ENCODE measurements at places on chromosomes 1 and 21. TPM values are rescaled to one million over a fixed set of nuclear protein-coding genes. Genes with fewer than 3 reads are reported as not detected.
A peak's percentile ranks its signal among the peaks of the same experiment; 100 is the strongest.

Gene SELP
- total RNA-seq: 10.9 TPM

Gene CAPN8
- total RNA-seq: not detected

Gene KIF2C
- 1.6 TPM for total RNA-seq

Gene CGN
- 0.52 TPM for total RNA-seq

Gene HSF2BP
- 0.16 TPM for total RNA-seq

Gene HRNR
- not detected for total RNA-seq

Gene NPHS2
- not detected for total RNA-seq

Gene KIF21B
- total RNA-seq: 0.47 TPM

Gene FAM72D
- 0.19 TPM for total RNA-seq

- DNase-seq: no peak
- no peaks in the 10 kb centered on the region for H3K27me3 ChIP-seq
- H3K4me3 ChIP-seq: no peak overlapping the region
- no peaks in the 10 kb centered on the region for H3K4me1 ChIP-seq
- H3K27ac ChIP-seq: no peak overlapping the region
- H3K36me3 ChIP-seq: no peaks in the 10 kb centered on the region
Observed at GRCh38 chr1:80993154-80993980, 807.4 kb upstream of the ADGRL2 start.

DNA sequence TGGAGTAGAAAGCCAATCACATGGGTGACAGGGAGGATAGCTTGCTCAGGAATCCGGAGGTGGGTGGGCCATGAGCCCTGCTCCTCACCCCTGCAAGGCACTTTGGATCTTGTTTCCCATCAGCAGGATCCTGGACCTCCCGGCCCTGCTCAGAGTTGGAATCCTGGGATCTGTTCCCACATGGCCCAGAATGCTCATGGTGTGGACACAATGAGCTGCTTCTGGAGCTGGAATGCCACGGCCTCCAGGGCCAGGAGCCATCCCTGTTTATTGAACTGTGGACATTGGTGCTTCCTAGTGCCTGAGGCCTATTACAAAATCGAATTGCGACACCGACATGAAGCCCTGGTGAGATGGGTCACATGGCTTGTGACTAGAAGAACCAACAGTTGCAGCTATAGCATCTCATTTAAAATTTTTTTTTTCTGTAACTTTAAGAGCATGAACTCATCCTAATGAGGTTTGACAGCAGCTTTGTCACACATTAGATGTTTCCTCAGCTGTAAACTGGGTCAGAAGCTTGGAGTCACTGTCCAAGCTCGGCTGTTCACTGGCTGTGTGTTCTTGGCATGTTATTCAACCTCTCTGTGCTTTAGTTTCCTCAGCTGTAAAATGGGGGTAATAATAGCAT lies 40.4 kb upstream of the GOLT1A start:
- peak overlapping the region; percentile 45 for H3K27ac ChIP-seq
- peaks cover 10% of the 10 kb centered on the region for H3K36me3 ChIP-seq
- H3K4me1 ChIP-seq: peaks cover 10% of the 10 kb centered on the region
- H3K4me3 ChIP-seq: no peak overlapping the region
- DNase-seq: peak; percentile 37

GRCh38 chr1:106080608-106081325 lies 975.7 kb upstream of the PRMT6 start:
- H3K27ac ChIP-seq: no peak overlapping the region
- DNase-seq: no peak
- no peaks in the 10 kb centered on the region for H3K4me1 ChIP-seq
- H3K27me3 ChIP-seq: peaks cover 9% of the 10 kb centered on the region

GRCh38 chr1:241442686-241443085 lies 76.9 kb downstream of the FH start:
- H3K36me3 ChIP-seq: no peaks in the 10 kb centered on the region
- H3K27me3 ChIP-seq: no peaks in the 10 kb centered on the region
- no peak overlapping the region for H3K27ac ChIP-seq

DNA sequence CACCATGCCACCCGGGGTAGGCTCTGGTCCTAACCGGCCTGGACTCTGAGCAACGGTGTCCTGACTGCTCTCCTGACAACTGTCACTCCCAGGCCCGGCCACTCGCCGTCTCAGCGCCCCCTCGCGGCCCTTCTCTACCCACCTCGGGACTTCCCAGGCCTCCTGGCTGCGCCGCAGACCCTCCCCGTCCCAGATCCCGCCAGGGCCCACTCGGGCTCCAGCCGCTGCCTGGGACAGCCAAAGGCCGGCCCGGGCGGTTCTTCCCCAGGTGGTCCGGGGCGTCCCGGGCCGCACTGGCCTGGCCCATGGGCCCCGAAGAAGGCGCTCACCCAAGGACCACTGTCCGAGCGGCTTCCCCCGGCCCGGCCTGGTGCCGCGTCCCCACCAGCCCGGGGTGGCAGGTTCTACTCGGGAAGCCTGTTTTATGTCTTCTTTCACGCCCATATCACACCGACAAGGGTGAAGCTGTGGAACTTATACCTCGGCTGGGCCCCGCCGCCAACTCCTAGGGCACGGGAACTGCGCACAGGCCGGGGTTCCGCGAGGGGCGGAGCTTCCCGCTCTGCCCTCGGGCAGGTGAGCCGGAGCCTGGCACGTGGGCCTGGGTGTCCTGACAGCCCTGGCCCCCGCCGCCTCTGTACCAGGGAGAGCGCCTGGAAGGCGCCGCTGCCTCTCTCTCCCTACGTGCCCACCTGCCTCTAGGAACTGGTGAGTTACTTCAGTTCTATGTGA lies 138.3 kb downstream of the TTLL7 start:
- H3K27me3 ChIP-seq: no peaks in the 10 kb centered on the region
- no peaks in the 10 kb centered on the region for H3K36me3 ChIP-seq
- DNase-seq: peak; percentile 87
- H3K27ac ChIP-seq: peak overlapping the region; percentile 87
- H3K4me1 ChIP-seq: peaks cover 18% of the 10 kb centered on the region

DNA sequence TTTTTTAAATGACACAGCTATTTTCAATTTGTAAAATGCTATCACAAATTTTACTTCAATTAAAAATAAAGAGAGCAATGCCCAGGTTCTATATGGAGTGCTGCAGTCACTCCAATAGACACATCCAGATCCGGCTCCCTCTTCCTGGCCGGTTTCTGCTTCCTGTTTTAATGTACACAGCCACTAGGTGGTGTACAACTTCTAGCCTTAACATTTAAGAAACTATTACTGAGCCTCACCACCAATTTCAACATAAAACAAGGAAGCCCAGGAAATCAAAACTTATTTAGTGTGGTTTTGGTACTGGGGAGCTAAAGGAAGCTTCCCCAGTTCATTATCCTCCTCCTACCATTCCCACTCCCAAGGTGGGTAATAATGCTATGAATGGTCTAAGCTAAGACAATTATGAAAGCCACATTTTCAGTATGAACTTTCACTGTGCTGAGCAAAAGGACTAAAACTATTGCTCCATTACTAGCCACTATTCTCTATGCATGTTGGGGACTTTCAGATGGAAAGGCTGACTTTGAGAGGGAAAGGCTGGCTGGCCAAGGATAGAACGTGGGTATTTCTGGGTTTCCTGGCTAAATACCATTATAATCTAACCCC lies 25.5 kb upstream of the MTMR11 start:
- H3K27me3 ChIP-seq: no peaks in the 10 kb centered on the region
- H3K27ac ChIP-seq: peak overlapping the region; percentile 69
- DNase-seq: no peak
- H3K4me3 ChIP-seq: no peak overlapping the region
- peaks cover 83% of the 10 kb centered on the region for H3K36me3 ChIP-seq

DNA sequence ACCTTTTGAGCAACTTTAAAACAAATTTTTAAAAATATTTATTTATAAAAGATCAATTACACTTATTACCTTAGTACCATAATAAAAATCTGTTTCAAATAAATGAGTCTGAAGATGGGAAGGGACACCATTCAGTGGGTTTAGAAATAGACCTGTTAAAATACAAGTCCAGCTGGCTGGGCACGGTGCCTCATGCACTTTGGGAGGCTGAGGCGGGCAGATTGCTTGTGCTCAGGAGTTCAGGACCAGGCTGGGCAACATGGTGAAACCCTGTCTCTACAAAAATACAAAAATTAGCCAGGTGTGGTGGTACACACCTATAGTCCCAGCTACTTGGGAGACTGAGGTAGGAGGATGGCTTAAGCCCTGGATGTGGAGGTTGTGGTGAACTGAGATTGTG lies 57.0 kb downstream of the ITSN1 start:
- peaks cover 55% of the 10 kb centered on the region for H3K4me1 ChIP-seq
- no peak overlapping the region for H3K4me3 ChIP-seq
- H3K36me3 ChIP-seq: no peaks in the 10 kb centered on the region
- no peaks in the 10 kb centered on the region for H3K27me3 ChIP-seq

DNA sequence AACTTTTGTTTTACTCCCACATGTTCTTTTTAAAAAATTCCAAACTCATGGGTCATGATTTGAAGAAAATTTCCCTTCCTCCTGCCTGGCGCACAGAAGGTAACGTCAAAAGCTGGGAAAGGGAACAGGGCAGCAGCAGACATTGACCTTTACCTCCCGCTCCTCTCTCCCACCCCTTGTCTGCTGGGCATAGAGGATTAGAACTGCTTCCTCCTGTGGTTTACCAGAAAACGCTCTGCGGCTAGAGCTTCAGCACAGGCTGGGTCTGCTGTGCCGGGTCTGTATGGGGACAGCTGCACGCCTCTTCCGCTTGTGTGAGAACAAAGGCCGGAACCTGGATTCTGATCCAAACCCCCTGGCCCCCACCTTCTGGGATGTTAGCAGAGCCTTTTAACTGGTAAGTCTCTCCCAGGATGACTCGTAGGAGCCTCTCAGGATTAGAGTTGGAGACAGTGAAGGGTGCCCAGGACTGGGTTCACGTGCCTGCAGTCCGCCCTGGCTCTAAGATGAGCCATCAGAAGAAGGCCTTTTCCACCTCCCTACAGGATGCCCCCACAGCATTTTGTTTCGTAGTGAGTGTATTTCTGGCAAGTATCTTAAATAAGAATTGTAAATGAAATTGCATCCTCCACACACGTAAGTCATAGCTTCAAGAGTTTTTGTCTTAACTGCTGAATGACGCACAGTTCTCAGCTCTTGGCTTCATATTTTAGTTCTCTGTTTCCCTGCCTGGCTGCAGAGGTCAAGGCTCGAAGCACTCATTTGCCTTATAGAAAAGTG lies 5.2 kb downstream of the H6PD start:
- peak overlapping the region; percentile 97 for H3K27ac ChIP-seq
- no peaks in the 10 kb centered on the region for H3K27me3 ChIP-seq
- peak overlapping the region; percentile 26 for H3K4me3 ChIP-seq
- H3K4me1 ChIP-seq: peaks cover 98% of the 10 kb centered on the region

DNA sequence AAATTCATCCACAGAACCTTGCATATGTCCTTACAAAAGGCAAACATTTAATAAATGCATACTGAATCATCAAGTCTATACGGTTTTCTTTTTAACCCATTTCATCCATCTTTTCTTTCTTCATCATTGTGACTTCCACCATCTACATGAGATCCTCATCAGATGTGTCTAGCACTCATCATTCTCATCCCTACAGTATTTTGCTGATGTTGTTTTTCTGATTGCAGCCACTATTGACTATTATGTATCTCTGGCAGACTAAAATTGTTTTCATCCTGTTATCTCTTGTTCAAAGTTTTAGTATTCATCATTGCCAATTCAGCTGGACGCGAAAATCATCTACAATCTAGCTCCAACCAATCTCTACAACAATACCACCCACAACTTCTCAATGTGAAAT lies 5.9 kb downstream of the LRIF1 start:
- no peak overlapping the region for H3K27ac ChIP-seq
- no peaks in the 10 kb centered on the region for H3K27me3 ChIP-seq
- H3K4me1 ChIP-seq: peaks cover 18% of the 10 kb centered on the region
- H3K36me3 ChIP-seq: peaks cover 8% of the 10 kb centered on the region
- H3K4me3 ChIP-seq: no peak overlapping the region
- no peak for DNase-seq

DNA sequence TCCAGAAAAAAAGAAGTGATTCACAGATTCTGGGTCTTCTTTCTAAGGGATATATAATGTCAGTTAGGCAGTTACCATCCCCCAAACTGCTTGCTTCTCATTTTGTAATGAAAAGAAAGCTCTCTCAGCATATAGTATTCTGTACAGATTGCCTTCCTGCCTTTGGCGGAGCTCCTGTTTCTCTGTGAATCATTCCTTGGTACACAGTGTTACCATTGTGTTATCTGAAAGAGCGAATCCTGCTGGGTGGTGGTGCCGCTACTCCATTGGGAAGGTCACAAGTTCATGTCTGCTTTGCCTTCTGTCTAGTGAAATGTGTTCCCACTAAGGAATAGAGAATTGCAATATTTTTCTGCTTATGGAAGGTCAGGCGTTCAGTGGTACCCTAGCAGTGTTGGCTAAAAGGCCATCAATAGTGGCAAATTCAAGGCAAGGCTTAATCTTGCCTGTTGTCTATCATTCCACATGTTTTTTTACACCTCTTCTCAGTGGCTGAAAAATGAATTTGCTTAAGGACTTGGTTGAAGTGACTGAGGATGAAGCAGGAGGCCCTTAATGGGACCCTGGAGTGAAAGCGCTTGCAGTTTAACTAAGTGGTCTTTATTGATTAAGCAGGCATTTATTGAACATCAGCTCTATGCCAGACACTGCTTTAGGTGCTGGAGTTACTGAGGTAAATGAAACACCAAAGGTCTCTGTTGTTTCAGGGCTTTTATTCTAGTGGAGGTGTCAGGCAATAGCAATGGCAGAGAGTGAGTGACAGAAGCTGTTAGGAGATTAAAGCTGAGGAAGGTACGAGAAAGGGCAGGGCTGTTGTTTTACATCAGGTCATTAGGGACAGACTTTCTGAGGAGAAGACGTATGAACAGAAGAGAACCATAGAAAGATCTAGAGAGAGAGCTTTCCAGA lies 186.7 kb downstream of the PDE4B start:
- no peak overlapping the region for H3K4me3 ChIP-seq
- no peaks in the 10 kb centered on the region for H3K36me3 ChIP-seq
- H3K27ac ChIP-seq: no peak overlapping the region
- no peak for DNase-seq
- peaks cover 22% of the 10 kb centered on the region for H3K27me3 ChIP-seq

DNA sequence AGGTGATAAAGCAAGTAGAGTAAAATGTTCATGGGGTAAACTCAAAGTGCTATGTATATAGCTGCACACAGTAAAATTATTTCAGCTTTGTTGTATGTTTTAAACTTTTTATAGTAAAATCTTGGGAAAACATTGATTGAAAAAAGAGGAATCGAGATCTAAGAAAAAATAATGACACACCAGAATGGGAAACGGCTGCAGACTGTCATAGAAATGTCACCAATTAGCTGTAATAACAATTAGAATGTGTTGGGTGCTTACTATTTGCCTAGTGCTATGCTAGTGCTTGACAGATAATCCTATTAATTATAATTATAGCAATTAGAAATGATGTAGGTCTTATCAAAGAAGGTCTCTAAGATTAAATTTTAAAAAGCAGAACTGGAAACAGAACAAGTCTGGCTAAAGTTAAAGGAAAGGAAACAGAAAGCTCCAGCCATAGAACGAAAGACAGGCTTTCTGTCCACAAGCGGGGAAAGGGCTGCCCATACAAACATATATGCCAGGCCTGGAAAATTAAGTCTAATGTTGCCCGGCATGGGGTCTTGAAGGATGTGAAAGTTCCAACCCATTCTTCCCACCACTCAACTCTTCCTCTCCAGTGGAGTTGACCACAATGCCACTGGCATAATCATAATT lies 5.0 kb downstream of the PCNX2 start:
- peaks cover 8% of the 10 kb centered on the region for H3K4me1 ChIP-seq
- H3K27ac ChIP-seq: no peak overlapping the region
- H3K36me3 ChIP-seq: no peaks in the 10 kb centered on the region
- peaks cover 7% of the 10 kb centered on the region for H3K27me3 ChIP-seq
- DNase-seq: no peak

- no peaks in the 10 kb centered on the region for H3K27me3 ChIP-seq
- no peak for DNase-seq
- H3K4me1 ChIP-seq: no peaks in the 10 kb centered on the region
Observed at GRCh38 chr1:196466654-196467053, 141.6 kb downstream of the KCNT2 start.

All from left ventricle myocardium inferior (tissue), 1 donor.